Iris pigment epithelial cell (primary cell): ENCODE measurements at places on chromosomes 4 and X.

DNA sequence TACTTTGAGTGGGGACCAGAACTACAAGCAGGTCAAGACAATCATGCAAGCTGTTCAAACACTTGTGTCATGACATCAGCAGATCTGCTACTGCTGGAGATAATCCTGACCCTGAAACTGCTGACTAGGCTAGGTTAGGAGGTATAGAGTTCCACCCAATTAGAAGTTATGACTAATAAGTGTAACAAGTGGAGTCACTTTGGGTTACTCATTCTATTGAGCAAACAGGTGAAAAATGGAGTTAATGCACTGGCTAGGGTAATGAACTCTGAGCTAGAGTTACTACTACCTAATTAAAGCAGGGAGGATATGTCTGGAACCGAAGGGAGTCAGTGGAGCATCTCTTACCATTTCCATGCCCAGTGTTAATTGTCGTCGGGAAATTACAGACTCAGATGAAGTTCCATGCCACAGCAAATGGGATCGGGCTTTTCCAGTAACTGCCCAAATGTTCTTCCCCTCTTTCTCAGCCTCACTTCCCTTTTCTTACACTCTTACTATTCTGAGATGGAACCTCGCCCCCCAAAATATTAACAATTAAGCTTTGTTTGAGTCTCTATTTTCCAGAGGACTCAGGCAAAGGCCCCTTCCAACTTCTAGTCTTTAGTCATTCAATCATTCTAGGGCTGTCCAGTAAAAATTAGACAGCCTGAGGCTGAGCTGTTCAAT is 19.8 kb upstream of the MANBA start:
- peak; percentile 61 for DNase-seq

DNA sequence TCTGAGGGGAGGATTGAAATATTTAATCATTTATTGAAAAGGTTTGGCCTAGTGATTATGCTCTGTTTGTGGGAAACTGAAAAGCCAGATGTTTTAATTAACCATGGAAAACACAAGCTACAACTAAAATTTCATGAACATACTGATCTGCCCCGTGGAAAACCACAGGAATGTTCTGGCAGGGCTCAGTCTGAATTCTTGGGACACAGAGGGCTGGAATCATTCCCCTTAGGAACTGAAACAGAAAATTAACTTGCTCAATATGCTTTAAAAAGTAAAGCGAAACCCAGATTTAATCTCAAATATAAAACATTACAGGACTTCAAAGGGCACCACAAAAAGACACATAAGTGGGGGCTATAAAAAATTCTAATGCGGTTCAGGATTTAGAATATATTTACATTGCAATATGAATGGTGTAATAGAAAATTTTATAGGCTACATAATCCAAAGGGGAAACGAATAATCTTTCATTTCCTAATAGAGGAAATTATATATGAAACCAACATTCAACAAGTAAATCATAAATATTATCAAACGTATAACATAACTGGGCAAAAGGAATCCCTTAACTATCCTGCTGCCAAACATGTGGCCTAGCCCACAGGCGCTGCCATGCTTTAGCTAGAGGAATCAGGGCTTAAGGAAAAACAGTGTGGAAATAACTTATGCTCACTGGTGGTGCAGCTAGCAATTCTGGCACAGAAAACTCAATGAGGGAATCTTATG is 70.9 kb downstream of the APBB2 start:
- DNase-seq, result peak; percentile 95

DNA sequence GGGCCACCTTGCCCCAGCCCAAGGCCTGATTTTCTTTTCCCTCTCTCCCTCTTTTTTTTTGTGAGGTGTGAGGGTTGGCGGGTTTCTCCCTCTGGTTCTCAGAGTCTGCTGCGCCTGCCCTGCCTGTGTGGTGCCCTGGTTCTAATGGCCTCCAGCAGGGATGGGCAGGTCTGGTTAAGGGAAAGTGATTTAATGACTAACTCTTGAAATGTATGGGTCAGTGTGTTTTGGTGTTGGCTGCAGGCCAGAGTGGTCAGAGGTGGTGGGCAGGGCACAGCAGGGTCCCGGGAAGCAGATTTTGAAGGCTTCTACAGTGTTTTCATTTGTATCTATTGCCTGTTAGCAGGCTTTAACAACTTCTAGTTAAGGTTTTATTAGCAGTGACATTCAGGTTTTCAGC is 39.0 kb downstream of the JADE1 start:
- DNase-seq, result no peak

DNA sequence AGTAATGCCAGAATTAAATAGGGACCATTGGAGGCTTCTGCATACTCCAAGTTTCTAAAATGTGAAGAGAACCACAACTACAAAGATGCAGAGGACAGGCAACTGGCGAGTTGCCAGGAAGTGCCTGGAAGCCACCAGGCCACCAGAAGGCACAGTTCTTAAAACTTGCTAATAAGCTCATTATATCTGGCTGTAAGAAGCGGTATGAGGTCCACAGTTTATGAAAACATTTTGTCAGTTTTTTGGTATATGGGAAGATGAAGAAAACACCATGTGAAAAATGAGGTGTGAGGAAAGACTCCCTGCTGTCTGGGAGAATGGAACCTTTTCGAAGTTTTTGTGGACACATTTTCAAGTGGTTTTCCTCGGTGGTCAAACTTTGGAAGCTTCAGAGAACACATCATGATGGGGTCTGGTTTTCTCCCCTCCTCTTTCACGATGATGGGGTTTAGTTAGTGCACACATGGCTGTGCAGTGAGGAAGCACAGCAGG is 202.7 kb downstream of the NR3C2 start:
- DNase-seq, result no peak

DNA sequence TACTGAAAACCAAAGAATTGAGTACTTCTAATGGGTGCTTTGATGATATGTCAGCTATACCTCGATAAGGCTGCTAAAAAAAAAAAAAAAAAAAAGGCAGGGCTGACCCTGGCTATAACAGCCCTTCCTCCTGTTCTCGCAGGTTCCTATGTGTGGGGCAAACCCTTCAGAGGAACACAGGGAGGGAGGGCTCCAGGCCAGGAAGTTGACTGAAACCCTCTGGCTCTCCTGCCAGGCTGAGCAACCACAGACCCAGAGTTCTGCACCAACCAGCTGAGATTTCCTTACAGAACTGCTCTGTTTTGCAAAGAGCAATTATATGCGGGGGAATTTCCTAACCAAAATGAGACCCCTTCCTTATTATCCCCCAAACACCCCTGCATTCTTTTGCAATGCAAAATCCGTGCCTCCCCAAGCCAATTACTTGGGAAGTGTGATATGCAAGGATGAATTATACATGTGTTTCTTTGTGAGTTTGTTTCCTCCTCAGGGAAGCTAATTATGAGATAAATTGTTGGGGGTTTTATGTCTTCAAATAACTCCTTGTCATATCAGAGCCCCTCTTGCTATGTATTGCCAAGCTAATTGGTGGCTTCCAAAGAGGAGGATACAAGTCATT is 45.6 kb downstream of the PDHA1 start:
- no peak for DNase-seq

- no peak for DNase-seq
These were observed 1757.3 kb downstream of the PCDH7 start for GRCh38 chr4:32477518-32477917.

DNA sequence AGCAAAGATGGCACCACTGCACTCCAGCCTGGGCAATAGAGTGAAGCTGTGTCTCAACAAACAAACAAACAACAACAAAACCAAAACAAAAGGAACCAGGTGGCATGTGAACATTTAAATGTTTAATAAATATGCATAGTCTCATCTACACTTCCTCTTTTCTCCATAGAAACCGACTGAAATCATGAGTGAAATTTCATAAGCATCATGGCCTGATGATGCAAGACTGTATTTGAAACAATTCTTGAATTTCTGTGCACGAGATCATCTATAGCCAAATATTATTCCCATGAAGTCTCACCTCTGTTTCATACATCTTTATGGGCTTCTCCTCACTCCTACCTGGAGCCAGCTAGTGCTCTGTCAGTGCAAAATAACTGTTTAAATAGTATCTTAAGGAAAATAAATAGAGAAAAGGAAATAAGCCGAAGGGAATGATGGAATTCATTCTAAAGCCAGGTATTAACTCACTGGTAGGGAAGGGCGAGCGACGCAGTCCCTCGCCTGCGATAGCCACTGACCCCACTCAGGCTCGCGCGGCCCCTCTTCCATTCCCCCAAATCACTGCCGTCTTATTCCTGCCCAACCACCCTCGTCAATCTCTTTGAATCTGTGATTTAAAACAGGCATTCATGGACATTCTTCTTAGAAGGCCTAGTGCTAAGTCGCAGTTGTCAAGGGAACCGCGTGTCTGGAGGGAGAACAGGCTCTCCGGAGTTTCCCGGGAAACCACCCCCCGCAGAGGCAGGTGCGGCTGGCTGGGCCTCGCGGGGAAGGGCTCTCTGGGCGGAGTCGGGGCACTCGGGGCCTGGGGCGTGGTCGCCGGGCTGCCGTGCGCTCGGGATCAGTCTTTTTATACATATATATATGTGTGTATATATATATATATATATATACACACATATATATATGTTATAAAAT is 52.4 kb upstream of the TRIM2 start:
- DNase-seq, result peak; percentile 82

DNA sequence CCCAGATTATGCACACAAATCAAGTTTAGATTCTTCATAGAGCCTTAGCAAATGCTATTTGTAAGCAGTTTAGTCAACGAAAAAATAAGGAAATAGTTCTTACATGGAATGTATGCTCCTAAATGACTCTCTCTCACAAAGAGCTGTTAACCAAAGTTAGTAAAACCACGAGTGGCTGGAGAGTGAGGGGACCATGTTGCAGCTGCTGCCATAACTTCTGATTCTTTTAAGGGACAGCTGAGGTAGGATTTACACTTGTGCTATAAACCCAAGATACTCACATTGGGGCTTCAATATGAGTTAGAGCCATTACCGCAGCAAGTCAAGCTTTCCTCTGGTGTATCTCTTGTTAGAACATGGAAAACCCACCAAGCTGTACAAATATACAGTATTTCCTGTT is 2.7 kb downstream of the DOCK11 start:
- DNase-seq, result no peak

- DNase-seq, result no peak
These were observed 9.9 kb downstream of the CASK start for GRCh38 chrX:41913476-41913875.

GRCh38 chr4:164989471-164989870 is 12.0 kb upstream of the TRIM61 start:
- no peak for DNase-seq

DNA sequence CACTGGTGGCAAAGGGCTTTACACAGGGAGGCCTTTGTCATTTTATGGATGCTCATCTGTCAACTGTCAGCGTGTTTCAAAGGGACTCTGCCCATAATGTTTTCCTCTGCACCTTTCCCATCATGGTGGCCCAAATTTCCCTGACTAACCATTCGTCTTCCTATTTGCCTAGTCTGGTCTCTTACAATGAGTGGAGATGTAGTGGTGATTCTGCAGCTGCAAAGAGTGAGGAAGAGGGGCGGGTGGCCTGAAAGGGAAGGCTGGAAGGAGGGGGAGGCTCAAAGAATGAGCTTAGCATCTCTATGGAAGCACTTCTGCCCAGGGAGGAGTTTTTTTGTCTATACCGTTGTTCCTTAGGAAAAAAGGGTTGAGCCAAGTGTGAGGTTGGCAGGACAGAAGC is 447.5 kb downstream of the NKX6-1 start:
- DNase-seq, result no peak

DNA sequence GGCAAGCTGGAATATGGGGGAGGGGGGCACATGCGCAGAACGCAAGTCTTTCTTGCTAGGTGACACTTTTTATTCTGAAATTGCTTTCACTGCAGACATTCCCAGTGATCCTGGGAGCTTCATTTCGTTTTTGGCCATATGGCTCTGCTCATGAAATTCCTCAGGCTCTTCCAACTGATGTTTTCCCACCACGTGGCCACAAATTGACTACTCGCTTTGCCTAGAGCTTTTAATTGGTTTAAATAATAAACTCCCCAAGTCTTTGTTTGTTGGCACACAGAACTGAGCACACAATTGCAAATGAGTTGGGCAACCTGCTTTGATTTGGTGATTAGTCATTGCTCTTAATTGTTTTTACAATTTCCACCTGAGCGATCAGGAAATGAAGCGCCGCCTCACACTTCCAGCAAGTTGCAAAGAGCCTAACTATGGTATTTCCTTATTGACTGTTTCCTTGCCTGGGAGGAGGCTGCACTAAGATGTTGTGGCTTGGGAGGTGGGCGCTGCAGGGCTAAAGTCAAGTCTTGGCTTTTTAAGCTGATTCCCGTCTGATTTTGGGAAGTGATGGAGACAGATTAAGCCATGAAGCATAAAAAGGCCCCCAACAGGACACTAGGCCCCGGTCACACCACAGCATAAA is 282.5 kb downstream of the ZIC3 start:
- DNase-seq, result no peak

DNA sequence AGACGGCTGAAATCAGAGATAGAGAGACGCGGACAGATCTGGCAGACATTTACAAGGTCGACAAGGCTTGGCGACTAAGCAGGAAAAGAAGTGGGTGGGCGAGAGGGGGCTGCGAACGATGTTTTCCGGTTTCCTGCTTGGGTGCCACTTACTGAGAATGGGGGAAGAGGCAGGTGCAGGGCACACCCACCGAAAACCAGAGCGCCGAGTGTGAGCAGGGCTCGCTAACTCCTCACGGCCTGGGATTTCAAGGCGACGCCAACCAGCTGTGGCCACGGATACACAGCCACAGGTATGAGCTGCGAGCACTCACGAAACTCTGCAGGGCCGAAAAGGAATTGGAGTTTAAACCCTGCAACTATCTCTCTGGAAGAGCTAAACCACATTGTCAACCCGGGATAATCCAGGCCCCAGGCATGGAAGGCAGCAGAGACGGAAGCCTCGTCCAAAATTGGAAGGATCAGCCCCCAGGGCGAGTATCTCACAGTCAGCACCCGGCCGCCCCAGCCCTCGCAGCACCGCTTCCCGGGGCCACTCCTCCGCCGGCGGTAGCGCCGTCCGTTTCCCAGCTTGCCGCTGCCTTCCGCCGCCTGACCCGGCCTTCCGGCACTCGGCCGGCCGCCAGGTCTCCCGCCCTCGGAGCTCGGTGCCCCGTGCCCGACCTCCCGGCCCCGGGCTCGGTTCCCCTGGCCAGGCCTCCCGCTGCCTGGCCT is 778 bp downstream of the CASP3 start:
- DNase-seq, result peak; percentile 49

- DNase-seq, result peak; percentile 93
These were observed 107.2 kb downstream of the CENPC start for GRCh38 chr4:67437974-67438713.

DNA sequence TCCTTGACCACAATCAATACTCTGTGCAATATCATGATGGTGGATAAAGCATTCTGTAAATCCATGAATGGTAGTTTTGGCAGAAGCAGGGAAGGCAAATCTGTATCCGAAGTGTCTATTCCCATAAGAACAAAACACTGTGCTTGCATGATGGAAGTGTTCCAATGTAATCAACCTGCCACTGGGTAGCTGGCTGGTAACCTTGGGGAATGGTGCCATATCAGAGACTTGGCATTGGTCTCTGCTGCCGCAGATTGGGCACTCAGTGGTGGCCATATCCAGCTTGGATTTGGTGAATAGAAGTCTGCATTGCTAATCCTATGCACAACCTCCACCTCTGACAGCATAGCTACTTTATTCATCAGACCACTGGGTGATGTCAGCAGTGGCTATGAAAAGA is 114.3 kb upstream of the EMCN start:
- DNase-seq, result no peak
